Bronchial smooth muscle cell (primary cell): ENCODE measurements at places on chromosomes 11 and 22. TPM values are rescaled to one million over a fixed set of nuclear protein-coding genes. Genes with fewer than 3 reads are reported as not detected.

NAV2 gene
- total RNA-seq, result 7.9 and 19.2 TPM in 2 replicates

ROBO4 gene
- total RNA-seq, result 0.09 and 1.1 TPM in 2 replicates

GPHA2 gene
- not detected in 2 replicates for total RNA-seq

OSM gene
- total RNA-seq, result not detected in 2 replicates

OR10A2 gene
- total RNA-seq, result not detected in 2 replicates

KRTAP5-8 gene
- total RNA-seq, result not detected in 2 replicates

METTL15 gene
- 11.8 and 17.3 TPM in 2 replicates for total RNA-seq

MMP13 gene
- not detected in 2 replicates for total RNA-seq

TRIM5 gene
- 37.8 and 45.6 TPM in 2 replicates for total RNA-seq

ACTN3 gene
- total RNA-seq, result 0.17 and 0.32 TPM in 2 replicates

CDON gene
- total RNA-seq, result 4.9 and 31.2 TPM in 2 replicates

P2RX6 gene
- 2.6 and 6.9 TPM in 2 replicates for total RNA-seq

TMEM223 gene
- 10.7 and 10.9 TPM in 2 replicates for total RNA-seq

RFPL2 gene
- total RNA-seq, result not detected in 2 replicates

OR52I1 gene
- total RNA-seq, result not detected in 2 replicates

ALDH3B1 gene
- total RNA-seq, result 5.2 and 13.6 TPM in 2 replicates

ST13 gene
- total RNA-seq, result 298 and 472 TPM in 2 replicates

UPK2 gene
- not detected in 2 replicates for total RNA-seq

FOLR3 gene
- 0.34 and 1.4 TPM in 2 replicates for total RNA-seq

RTN3 gene
- 32.5 and 41.6 TPM in 2 replicates for total RNA-seq
